ENCODE measurements at places on chromosomes 3 and 15. TPM values are rescaled to one million over a fixed set of nuclear protein-coding genes. Genes with fewer than 3 reads are reported as not detected.
A peak's percentile ranks its signal among the peaks of the same experiment; 100 is the strongest.

ZDHHC23 gene
- 27.1 TPM for total RNA-seq

PCSK6 gene
- 95.4 TPM for total RNA-seq

LRRC34 gene
- total RNA-seq = 9.7 TPM

RPL29 gene
- 491 TPM for total RNA-seq

ARHGAP11A gene
- 9.8 TPM for total RNA-seq

ZCWPW2 gene
- 5.2 TPM for total RNA-seq

DNAJC19 gene
- 28.3 TPM for total RNA-seq

CEP152 gene
- 66.3 TPM for total RNA-seq

BCHE gene
- total RNA-seq = 2.4 TPM

TLR9 gene
- 0.25 TPM for total RNA-seq

DNA sequence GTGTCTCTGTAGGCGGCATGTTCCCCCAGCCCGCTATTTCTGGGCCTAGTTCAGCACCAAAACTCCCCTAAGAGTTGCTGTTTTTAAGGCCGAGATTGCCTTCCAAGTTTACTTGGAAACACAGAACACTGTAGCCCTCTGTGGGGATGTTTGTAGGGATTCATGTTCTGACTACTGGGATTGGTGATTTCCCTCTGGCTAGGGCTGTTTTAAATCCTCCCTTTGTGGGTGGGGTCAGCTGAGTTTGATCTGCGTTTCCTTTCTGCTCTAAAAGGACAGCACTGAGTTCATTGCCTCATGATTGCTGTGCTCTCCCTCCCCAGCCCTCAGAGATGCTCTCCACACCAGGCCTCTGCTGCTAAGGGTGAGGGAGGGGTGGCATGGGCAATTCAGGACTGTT lies 640.6 kb upstream of the DPPA4 start:
- DNase-seq = no peak

DNA sequence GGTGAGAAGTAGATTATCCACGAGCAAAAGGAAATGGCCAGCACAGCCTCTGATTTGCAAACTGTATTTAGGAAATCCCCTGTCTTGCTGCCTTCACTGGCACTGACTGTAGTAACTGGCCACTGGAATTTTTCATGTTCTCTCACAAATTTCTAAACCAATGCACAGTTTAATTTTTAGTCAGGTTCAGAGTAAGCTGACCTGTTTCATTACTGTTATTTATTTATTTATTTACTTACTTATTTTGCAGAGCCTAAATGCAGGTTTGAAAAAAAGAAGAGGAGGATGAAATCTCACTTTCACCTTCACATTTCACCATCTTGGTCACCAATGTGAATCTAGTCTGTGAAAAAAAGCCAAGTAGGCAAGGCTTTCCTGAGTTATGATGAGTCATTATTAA lies 291.0 kb downstream of the PLOD2 start:
- DNase-seq = no peak

DNA sequence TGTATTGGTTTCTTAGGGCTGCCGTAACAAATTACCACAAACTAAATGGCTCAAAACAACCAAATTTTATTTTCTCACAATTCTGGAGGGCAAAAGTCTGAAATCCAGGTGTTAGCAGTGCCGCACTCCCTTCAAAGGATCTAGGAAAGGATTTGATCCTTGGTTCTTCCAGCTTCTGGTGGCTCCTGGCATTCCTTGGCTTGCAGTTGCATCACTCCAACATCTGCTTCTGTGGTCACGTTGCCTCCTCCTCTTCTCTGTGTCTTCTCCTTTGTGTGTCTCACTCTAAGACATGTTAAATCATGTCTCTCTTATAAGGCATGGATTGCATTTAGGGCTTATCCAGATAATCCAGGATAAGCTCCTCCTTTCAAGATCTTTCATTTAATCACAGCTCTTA lies 262.2 kb downstream of the MEX3B start:
- DNase-seq = no peak

DNA sequence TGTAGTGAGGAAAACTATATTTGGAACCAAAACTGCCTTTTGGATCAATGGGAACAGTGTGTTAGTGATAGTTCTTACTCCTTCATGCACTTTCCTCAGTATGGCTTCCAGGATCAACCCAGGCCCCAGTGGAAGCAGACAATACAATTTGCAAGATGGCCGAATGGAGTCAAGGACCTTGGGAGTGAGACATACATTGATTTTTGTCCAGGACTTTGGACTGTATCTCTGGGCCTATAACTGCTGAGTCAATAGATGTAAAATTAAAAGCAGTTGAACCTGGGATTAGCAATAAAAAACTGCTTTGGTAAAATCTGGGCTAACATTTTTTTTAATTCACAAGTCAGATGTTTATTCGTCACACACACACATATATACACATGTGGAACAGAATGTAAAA lies 1.8 kb downstream of the ARRDC4 start:
- DNase-seq = no peak

DNA sequence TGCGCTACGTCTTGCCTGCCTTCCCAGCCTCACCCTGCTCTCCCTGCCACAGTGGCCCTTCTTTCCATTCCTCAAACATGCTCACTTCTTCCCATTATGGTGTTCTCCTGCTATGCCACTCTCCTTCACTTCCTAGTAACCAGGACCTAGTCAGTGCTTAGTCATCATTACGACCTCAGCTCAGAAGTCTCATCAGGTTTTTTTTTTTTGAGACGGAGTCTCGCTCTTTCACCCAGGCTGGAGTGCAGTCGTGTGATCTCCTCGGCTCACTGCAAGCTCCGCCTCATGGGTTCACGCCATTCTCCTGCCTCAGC lies 149.5 kb downstream of the GREM1 start:
- no peak for DNase-seq

DNA sequence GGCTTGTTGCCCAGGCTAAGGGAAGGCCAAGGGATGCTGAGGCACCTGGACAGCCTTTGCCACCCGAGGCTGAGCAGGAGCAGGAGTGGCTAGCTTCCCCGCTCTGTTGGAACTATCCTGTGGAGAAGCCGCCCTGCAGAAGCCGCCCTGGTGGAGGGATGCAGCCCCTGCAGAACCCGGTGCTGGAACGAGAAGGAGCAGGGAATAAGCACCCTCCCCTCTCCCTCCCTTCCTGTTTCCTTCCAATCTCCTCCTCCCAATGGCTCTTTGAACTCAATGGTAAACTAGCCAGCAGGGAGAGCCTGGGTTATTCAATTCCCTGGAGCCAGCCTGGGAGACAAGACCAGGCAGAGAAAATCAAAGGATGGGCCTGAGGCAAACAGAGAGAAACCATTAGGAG lies 11.8 kb upstream of the HRG start:
- DNase-seq = no peak

- DNase-seq = no peak
Measured at GRCh38 chr3:151135541-151136337, 50.3 kb downstream of the MED12L start.

DNA sequence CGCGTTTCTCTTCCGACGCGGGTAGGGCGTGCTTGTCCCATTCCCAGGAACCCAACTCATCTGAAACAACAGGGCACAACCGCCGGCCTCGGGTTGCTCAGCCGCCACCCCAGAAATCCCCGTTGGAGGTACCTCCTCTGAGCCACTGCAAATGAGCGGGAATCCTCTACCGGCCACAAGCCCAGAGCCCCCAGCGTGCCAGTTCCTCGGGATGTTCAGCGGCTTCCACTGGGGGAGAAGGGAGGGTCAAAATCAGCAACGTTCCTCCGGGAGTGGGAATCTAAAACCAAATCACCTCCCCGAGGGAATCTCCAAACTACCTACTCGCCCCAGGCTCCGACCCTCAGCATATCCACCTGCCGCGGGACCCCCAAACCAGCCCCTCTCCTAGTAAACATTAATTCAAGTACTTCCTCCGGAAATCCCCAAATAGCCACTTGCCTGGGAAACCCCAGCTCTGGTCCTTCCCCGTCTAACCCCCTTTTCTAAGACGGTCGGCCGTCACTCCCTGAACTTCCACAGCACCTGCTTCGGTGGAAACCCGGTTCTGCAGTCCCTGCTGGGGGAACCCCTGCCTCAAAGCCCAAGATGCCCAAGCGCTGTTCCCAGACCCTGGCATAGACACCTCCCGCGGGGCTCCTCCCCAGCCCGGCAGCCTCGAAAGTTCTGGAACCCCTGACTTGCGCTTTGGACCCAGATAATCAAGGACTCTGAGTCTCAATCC lies 887 bp downstream of the OXTR start:
- no peak for DNase-seq

DNA sequence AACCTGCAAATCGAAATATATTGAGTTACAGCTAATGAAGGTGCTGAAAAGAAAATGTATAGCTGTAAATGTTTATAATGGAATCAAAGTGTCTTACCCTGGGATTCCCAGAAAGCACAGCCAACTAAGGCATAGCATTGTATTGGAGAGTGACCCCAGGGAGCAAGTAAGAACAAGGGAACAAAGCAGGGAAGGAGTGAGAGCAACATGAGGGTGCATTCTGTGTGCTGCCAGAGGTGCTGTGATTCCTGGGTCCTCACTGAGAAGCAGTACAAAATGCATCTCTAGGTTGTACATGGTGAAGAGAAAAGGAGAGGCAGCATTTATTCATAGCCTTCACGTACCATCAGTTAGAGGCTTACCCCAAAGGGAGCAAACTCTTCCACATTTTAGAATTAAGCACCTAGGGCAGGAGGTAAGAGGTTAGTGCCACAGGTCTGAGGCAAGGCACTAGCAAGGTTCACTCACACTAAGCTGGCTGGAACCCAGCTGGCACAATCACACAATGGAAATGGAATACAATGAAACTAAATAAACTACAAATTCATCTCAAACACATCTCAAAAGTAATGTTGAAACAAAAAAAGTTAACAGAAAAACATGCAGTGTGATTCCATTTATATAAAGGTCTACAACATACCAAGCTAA lies 151.5 kb upstream of the C2CD4B start:
- no peak for DNase-seq

GRCh38 chr3:132522353-132522752 lies 74.7 kb upstream of the ACKR4 start:
- DNase-seq = no peak

DNA sequence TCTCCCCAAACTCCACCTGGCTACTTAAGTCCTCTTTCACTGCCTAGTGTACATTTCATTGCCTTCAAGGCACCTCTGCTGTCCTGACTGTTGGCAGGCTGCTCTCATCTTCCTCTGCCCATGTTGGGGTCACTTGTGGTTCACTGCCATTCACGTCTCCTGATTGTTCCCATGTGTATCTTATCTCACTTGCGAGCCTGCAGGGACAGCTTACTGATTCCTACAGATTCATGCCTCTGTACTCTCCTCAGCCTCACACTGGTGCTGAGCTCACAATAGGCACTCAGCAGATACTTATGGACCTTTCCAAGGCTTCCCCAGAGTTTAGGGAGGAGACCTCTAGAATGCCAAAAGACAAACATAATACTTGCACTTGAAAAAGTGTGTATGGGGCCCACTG lies 28.8 kb upstream of the ANP32A start:
- no peak for DNase-seq

GRCh38 chr3:48410205-48411040 lies 19.5 kb downstream of the PLXNB1 start:
- no peak for DNase-seq

DNA sequence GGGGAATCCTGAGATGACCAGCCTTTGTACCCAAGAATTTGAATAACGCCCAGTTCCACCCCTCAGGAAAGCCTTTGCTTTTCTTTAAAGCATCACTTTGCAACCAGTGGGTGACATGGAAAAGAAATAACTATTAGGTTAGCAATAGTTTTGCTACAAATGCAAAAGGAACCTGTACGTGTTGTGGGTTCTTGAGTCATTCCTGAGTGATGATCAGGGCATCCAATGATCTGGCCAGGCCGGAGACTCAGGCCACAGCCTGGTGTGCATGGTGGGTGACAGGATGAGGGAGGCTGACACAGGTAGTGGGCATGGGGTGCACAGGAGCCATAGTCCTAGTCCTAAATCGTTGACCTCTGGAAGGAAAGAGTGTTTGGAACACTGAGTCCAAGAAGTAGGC lies 321.4 kb upstream of the IL12A start:
- DNase-seq = no peak

GRCh38 chr3:43768381-43768973 lies 77.7 kb downstream of the ABHD5 start:
- DNase-seq = peak; percentile 17

DNA sequence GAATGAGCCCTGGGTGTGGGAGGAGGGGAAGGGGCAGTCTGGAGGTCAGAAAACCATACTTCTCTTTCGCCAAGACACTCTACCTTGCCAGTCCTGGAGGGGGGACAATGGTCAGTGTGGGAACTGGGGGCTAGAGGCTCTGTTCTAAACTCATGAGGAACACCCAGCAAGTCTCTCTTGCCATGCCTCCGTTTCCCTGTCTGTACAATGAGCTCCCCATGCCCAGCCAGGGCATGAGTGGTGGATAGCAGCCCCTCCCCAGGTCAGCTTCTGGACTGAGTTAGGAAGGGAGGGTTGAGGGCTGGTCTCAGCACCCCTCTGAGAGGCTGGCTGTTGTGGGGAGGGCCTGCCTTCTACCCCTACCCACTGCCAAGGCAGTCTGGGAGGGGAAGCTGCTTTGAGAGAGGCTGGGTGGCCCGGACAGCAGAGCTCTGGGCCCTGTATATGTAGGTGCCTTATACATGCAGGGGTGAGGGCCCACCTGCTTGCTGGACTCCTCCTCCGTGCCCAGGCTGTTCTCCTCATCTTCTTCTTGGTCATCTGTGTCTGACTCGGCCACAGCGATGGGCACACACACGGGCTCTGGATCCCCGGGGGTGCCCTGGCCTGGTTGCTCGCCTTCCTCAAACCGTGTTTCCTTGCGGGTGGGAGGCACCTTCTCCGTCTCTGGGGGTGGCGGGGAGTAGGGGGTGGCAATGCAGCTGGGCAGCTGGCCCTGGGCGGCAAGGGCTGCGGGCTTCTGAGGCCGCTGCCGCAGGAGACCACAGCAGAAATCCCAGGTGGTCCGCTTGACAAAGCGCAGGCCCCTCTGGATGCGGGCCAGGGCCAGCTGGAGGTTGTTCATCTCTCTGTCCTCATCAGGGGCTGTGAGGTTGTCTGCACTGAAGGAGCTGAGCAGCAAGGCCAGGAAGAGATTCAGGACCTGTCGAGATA lies 68.8 kb downstream of the SCN5A start:
- DNase-seq = no peak

GRCh38 chr3:115251509-115251908 lies 104.4 kb upstream of the ZBTB20 start:
- no peak for DNase-seq

GRCh38 chr3:114660124-114660523 lies 366.3 kb downstream of the TIGIT start:
- DNase-seq = peak; percentile 26

DNA sequence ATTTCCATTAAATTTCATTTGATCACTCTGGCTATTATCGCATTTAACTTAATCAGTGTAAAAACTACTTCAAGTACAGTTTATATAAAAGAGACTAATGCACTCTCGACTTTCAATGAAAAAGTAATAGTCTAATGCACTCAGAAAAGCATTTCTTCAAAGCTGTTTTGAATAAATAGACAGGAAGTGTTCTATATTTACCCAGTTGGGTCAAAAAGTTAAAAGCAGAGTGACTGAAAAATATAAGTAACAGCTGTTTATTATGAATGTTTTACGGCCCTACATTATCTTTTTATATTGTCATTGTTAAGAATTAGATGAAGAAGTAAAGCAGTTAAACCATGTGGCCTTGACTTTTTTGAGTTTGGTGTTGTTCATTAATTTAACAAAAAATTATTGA lies 391.8 kb downstream of the ZPLD1 start:
- DNase-seq = no peak

Data from testis (tissue), 5 donors.